ENCODE measurements at places on chromosomes 3 and 15.
A peak's percentile ranks its signal among the peaks of the same experiment; 100 is the strongest.

- peak; percentile 14 for DNase-seq
Observed at GRCh38 chr3:57892423-57892822, 115.8 kb upstream of the FLNB start.

GRCh38 chr15:68641376-68641775, 62.6 kb downstream of the CORO2B start:
- no peak for DNase-seq

- no peak for DNase-seq
Observed at GRCh38 chr3:59879031-59879581, 829.3 kb upstream of the CFAP20DC start.

- peak; percentile 80 for DNase-seq
Observed at GRCh38 chr15:63501256-63502089, 2.9 kb upstream of the USP3 start.

GRCh38 chr3:145692751-145693150, 468.2 kb downstream of the PLOD2 start:
- DNase-seq = no peak

DNA sequence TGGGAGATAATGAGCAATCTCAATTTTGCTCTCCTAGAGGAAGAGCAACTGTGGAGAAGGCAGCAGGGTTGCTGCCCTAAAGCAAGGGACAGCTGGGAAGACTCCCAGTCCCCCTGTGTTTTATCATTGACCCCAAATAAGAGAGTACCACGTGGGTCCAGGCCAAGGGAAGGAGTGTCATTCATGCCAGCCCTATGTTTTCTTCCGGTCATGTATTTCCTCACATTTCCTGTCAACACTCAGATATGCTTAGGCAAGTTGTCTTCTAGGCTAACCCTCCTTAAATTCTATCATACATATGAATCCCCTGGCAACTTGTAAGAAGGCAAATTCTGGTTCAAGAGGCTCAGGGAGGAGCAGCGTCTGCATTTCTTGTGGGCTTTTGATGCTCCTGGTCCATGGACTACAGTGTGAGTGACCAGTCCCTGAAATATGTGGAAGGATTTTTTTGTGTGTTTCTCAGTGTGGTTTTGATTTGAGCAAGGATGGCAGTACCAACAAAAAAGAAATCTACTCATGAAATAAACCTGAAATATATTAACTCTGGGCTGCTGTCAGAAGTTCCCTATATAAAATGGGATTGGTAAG, 31.9 kb upstream of the RPP14 start:
- DNase-seq = no peak

DNA sequence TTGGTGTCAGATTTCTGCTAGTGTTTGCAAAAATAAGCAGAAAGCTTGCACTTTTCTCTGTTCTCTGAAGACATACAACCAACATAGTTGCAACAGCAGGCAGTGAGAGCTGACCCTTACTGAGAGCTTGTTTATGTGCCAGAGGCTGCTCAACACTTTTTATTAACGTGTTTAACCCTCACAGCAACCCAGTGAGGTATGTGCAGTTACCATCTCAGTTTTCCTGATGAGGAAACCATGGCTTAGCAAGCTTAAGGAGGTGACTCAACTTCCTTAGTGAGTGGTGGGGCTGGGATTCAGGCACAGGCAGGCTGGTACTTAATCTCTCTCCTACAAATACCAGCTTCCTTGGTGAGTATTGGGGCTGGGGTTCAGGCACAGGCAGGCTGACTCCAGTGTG, 158.1 kb upstream of the CTDSPL start:
- peak; percentile 10 for DNase-seq

GRCh38 chr3:106025151-106025722, 156.4 kb upstream of the CBLB start:
- peak; percentile 14 for DNase-seq

GRCh38 chr3:88298189-88298588, 148.4 kb downstream of the C3orf38 start:
- DNase-seq = no peak

- DNase-seq = no peak
Observed at GRCh38 chr3:42960786-42961185, 18.3 kb upstream of the GASK1A start.

DNA sequence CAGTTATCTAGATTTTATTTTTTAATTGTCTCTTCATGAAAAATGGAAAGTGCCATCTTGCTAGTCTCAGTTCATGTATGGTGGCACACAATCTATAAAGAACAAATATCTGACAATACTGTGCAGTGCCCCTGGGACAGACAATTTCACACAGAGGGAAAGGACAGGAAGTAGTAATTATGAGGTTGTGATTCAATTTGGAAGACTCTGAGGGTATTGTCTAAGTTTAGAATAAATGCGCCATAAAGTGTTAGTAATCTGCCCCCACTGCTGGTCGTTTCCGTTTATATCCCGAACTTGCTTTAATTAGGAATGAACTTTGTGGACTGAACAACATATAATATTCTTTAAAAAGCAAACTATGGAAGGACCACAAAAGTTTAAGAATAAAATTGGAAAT, 196.4 kb upstream of the SLC24A5 start:
- no peak for DNase-seq

GRCh38 chr15:92586966-92587365, 68.6 kb downstream of the FAM174B start:
- no peak for DNase-seq

DNA sequence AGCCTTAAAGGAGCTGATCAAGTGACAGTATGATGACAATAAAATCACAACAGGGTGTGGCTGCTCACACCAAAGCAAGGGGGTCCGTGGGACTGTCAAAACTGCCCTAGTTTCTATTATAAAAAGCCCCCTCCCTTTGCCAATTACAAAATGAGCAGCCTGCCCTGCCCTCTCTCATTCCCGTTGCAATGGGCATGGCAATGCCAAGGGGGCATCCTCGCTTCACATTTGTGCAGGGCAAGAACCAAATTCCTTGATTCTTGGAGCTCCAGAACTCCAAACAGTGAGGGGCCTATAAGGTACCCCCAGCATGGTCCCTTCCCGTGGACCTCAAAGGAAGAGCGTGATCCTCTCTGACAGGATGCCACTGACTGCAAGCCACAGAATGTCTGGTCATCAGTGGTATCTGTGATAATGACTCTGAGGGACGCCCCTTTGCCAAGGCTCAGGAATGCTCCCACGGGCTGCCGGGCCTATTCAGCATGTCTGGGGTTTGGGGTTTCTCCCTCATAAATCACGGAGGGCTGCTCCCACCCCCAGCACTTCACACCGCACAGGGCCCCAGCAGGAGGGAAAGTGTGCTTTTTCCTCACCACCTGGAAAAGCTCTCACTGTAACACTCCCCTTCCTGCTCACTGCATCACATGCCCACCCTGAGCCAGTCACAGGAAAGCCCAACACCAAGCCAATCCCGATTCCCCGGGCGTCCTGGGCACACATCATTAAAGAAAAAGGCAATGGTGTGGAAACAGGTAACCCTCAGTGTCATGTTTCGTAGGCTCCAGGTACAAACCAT, 105.1 kb upstream of the TRPM1 start:
- DNase-seq = no peak
